ENCODE measurements at places on chromosomes 12 and 14.

GRCh38 chr12:2877953-2878732, 1.1 kb downstream of the RHNO1 start:
- no peak for DNase-seq

- no peak for DNase-seq
Observed at GRCh38 chr12:100718187-100718586, 76.4 kb upstream of the ANO4 start.

GRCh38 chr14:101735453-101735852, 26.1 kb upstream of the PPP2R5C start:
- DNase-seq = no peak

DNA sequence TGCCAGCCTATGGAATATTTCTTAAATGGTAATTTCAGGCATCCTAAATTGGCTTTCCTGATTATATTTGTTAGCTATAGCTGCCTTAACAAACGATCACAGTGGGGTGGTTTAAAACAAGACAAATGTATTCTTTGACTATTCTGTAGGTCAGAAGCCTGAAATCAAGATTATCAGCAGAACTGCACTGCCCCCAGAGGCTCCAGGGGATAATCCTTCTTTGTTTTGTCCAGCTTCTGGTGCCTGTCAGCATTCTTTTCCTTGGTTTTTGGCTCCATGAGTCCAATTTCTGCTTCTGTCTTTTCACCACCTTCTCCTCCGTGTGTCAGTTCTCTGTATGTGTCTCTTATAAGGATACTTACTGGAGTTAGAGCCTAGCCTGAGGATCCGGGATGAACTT, 1282.2 kb upstream of the USP15 start:
- DNase-seq = peak; percentile 4

DNA sequence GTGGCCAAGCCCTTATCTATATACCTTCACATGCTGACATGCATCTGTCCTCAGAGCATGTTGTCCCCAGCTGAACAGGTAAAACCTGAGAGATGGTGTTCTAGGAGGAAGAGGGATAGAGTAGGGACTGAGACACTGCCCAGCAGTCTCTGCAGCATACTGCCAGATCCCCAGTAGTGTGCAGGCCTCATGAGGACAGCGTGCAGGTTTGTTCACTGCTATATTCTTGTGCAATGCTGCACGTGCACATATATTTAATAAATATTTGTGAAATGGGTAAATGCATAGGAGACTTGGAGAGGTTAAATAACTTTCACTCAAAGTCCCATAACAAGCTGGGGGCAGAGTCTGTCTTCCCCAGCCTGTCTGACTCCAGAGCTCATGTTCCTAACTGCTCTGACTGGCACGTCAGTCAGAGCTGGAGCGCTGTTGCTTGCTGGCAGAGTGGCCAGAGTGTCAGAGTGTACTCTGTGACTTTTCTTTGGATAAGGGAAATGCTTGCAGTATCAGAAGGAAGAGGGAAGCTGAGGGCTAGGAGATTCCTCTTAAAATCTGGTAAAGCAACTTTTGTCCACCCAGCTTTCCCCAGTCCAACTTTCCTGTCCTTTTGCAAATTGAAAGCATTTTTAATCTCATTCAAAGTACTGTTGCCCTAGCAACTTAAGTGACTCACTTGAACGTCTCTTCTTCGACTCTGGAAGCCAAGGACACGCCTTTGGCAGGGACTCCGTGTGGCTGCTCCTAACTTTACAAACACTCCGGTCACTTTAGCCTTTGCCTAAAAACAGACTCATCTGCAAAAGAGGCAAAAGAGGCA, 14.9 kb upstream of the POLR3B start:
- no peak for DNase-seq

DNA sequence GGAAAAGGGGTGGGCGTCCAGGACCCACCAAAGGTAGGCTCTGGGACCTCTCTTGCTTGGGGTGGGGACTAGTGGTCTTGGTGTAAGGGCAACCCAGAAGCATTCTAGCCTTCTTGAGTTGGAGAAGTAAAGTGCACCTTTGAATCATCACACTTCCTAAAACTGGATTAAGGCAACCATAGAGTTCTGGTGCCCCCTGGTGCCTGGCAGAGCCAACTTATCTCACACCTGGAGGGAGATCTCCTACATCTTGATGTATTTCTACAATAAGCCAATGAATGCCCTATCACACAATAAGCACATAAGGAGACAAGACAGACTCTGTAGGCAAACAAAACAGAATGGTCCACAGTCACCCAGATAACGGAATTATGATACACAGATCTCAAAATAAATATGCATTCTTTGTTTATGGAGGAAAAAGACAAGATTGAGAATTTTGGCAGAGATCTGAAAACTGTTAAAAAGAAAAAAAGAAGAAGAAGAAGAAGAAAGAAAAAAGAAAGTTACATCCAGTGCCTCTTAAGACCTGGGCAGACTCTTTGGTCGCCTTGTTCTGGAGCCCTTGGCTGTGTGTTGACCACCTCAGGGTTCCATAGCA, 95.9 kb upstream of the PPP2R5C start:
- peak; percentile 60 for DNase-seq

- no peak for DNase-seq
Observed at GRCh38 chr14:20772650-20773049, 4.4 kb downstream of the EDDM3B start.

- DNase-seq = no peak
Observed at GRCh38 chr12:104643819-104644669, 187.3 kb downstream of the CHST11 start.

Measured in nephron progenitor cell (in vitro differentiated cells).